ENCODE measurements at places on chromosomes 16 and 17.

DNA sequence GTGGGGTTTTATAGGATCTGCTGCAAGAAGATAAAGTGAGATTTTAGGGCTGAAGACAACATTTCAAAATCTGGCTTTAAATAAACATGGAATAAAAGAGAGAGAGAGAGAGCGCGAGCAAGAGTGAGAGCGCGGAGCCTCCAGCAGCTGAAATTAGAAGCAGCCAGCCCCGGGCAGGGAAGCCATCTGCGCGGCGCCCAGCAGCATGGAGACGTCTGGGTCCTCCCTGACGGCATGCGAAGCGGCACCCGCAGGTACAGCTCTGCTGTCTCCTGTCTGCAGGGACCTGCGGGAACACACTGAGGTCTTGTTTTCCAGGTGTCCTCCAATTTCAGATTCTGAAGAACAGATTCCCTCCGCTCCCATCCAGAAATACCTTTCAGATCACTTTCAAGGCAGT, 7.9 kb upstream of the BAIAP2 start:
- DNase-seq: no peak

DNA sequence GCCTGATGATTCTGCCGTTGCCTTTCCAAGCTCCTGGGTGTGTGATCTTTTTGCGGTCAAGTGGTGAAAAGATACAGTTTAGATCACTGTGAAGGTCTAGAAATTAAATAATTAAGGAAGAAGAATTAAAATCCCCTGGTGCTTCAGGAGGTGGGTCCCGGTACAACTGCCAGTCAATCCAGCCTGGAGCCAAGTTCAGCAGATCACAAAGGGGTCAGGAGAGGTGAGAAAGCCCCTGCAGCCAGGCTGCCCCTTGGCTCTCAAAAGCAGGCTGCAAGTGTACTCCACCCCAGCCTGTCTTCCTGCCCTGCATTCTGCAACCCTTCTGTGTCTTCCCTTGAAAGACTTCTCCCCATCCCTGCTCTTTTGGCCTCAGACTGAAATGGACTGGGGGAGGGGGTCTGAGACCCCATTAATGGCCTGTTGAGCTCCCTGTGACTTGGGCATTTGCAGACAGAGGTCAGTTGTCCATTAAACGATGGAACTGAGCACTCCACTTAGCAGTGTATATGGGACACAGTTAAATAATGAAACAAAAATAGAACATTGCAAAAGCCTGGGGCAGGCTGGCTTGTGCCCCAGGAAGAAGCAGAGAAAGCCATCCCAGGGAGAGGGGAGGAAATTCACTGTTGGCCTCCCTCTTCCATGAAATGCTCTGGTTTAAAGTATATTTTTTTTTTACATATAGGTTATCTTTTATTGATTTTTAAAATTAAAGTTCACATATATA, 15.1 kb downstream of the CACNG5 start:
- peak; percentile 93 for DNase-seq

DNA sequence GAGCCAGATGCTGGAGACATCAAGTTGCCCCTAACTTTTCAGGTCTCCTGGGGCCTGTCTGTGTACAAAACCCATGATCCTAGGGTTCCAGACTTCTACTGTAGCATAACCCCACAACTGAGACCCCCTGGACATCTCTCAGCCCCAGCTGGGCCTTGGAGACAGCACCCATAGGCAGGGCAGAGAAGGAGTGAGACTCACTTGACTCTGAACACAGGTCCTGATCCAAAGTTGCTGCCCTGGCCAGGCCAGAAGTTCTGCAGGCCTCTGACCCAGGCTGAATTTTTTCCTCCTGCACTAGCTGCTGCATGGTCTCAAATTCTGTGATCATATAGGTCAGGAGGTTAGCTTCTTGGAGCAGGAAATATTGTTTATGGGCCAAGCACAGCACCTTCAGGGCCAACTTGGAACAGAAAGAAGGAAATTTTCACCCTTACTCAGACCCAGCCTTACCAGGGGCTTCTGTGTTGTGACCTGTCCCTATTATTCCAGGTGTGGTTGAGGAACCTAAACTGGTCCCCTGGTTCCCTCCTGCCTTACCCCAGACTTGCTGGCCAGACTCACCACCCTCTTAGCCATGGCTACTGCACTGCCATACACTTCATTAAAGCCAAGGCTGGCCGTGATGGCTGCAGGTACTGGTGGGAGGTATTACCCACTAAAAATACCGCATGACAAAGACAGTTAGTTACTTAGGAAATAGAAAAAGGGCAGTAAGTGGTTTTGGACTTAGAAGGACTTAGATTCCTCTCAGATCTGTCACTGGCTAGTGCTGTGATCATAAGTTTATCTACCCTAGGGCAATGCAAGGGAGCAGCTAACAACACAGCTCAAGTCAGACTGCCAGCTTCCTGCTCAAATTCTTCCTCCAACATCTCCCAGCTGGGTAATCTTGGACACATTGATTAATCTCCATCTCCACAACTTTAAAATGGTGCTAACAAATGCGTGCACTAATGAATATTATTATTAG, 2180.1 kb downstream of the TP53TG3F start:
- DNase-seq: peak; percentile 9

GRCh38 chr16:71499775-71500364, 10.7 kb upstream of the ZNF19 start:
- no peak for DNase-seq

DNA sequence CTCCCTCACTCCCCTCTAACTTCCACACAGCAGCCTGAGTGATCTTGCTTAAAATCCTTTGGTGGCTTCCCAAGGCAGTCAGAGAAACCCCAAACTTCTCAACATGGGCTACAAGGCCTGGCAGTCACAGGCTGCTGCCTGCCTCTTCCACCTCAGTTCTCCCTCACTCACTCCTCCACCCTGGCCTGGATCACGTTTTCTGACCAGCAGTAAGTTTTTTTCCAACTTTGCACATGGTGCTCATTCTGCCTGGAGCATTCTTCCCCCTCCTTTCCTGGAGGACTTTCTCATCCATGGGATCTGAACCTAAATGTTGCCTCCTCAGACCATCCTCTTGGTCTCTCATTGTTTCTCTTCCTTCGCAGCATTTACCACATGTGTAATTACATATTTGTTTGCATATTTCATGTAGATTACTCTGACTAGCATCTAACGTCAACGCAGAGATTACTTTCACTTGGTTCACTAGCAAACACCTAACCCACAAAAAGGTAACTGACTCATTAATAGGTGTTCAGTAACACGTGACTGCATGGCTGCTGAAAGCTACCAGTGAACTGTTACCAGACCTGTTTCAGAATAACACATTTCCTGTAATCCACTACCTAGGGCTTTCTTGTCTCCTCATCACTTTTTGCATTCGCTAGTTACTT, 17.1 kb downstream of the GNA13 start:
- no peak for DNase-seq

DNA sequence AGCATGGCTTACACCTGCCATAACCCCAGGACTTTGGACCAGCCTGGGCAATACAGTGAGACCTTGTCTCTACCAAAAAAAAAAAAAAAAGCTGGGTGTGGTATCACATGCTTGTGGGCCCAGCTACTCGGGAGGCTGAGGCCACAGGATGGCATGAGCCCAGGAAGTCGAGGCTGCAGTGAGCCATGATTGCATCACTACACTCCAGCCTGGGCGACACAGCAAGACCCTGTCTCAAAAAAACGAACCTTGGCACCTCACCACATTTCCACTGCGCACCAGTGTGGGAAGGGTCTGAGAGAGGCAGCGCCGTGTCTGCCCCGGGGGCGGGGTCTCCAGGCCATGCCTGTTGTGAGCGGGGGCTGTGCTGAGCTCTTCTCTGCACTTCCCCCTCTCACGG, 6.3 kb downstream of the ACSF3 start:
- no peak for DNase-seq

DNA sequence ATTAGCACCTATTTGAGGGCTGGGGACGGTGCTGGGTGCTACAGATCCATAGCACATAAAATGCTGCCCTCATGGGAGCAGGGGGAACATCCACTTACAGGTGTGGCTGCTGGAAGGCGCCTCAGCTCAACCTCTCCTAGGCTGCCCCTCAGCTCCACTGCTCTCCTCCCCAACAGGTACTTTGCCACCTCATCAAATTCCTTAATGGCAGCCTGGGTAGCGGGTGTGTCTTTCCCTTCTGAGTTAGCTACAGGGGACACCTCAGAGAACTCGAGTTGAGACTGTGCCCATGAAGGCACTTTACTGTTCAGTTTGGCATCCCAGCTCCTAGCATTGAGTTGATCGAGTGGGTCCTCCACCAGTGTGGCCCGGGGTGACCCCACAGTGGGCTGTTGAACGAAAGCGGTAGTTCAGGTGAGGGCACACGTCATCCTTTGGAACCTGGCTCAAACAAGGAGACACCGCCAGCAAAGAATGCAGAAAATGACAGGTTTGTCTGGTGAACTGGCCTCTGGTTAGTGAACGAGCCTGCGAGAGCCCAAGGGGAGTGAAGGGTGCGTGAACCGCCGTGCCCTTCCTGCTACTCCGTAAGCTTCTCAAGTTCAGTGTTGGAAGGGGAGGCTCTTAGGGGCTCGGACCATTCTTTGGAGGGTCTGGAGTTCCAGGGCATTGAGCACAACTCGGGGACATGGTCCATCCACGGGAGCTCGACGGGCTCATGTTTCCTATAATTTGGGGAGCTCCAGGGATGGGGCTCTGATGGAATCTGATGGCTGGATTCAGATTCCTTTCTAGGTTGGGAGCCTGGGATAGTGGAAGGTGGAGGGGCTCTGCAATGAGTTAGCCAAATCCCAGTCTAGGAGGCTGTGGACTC, 3.5 kb upstream of the CMIP start:
- DNase-seq: no peak

GRCh38 chr17:4072487-4073157, 70.2 kb downstream of the ZZEF1 start:
- DNase-seq: no peak

DNA sequence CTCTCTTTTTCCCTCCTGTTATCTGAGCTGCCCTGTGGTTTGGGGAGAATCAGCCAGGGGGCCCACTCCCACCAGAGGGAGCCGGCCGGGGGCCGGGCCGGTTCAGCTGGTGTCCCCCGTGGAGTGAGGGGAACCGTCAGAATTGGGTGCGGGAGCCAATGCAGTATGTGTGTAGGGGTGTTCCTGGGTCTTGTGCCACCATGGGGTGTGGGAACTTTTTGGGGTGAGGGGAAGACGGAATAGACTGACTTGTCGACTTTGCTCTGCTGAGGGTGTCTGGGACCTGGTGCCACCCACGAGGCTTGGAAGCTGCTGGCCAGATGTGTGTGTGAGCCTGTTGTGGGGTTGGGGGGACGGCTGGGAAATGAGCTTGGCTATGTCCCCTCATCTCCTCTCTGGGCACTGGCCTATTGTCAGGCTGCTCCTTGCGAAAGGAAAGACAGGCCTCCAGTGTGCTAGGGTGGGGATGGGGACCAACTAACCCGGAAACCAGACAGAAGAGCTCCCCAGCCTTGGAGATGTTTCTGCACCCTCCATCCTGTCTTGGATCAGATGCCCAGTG, 9.9 kb downstream of the RARA start:
- DNase-seq: peak; percentile 92

- DNase-seq: no peak
Measured at GRCh38 chr17:45852535-45853297, 8.0 kb downstream of the SPPL2C start.

DNA sequence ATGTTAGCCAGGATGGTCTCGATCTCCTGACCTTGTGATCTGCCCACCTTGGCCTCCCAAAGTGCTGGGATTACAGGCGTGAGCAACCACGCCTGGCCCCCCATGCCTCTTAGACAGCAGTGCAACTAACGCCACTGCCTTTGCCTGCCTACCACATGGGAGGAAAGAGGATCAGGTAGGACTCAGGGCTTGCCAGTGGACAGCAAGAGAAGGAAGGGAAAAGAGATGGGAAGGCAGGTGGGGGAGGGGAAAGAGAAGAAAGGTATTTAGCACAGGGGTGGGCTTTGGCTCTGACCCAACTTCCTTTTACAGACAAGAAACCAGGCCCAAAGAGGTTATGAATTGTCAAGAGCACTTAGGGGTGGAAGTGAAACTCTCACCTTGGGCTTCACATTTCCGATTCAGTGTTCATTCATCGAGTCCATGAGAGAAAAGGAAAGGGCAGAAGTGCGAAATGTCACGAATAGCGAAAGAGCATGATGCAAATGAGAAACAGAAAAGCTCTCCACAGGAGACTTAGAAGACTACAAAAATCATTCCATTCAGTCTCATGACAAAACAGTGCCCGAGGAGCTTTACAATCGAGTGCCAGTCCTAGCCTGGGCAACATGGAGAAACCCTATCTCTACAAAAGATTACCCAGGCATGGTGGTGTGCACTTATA, 36.4 kb downstream of the CDK5R1 start:
- no peak for DNase-seq

- peak; percentile 75 for DNase-seq
Measured at GRCh38 chr16:84741340-84741830, 41.6 kb downstream of the USP10 start.

DNA sequence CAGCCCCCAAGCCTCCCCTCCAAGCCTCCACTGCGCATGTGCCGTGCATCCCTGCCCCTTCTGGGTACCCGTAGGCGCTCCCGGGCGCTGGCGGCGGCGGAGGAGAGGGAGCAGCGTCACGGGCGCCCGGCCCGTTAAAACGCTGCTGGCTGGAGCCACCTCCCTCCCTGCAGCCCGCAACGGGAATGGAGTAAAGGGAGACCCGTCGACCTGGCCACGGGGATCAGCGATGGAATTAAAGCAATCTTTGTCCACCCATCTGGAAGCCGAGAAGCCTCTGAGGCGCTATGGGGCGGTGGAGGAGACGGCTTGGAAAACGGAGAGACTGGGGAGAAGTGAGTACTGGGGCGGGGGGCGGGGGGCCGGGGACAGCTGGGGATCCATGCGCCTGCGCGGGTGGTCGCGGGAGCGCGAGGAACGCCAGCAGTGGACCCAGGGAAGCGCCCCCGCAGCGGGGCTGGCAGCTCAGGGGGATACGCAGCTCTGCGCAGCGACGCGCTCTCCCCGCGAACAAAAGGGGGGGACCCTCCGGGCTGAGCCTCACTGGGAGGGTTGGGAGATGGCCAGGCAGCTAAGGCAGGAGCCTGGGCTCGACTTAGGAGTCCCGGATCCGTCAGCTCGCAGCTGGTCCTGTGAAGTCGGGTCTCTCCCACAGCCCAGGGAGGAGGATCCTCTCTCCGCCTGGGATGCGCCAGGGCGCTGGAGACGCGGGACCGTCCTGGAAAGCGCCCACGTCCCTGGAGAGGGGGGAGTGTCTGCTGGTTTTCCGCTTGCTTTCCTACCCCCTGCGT, at the start of gene BMERB1:
Gene BMERB1 (plus strand): TSS at position 164 of the 791 bp plus-strand sequence. CDS start 66 bp downstream, at position 230.
- DNase-seq: no peak

DNA sequence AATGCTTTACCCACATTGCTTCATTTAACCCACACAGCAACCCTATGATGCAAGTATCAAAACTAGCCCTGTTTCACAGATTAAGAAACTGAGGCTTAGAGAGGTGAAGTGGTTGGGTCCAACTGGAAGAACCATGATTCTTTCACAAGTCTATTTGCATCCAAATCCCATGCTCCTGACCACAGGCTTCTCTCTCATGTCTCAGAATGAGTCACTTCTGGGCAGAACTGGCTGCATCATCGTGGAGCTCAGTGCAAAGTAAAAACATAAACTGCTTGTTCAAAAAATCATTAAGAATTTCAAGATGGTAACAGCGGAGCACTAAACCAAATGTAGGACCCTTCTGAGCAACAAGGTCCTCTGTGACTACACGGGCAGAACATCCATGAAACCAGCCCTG, 20.2 kb upstream of the CES1 start:
- DNase-seq: no peak

GRCh38 chr17:33460781-33461450, 167.8 kb upstream of the ASIC2 start:
- DNase-seq: no peak
